ENCODE measurements at places on chromosomes 7 and 10.

DNA sequence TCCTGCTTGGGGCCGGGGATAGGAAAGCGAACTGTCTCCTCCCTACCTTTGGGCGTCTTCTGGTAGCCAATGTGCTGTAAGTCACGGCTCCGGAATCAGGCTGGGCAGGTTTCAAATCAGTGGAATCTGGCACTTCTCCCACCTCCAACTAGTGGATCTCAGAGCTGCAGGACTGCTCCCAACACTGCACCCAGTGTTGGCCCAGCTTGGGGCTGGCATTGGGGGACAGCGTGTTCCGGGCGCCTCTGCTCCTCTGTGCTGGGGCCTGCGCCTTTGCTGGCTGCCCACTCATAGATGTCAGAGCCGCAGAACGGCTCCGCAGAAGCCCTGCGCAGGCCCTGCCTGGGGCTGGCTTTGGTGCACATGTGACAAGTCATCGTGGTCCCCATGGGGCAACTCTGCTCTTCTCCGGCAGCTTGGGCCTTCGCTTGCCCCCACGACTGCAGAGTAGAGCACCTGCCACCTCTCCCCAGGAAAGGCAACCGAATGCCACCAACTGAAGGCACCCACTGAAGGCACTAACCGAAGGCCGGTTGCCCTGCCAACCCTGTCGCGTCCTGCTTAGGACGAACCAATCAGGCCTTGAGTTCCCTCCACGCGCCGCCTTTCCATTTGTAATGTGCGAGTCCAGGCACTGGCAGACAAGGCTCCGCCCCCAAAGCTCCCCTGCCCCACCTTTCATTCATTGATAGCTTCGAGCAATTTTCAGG lies 85.5 kb upstream of the ABI1 start:
- DNase-seq, result no peak

GRCh38 chr10:13308096-13308495 lies 8.2 kb upstream of the PHYH start:
- no peak for DNase-seq

DNA sequence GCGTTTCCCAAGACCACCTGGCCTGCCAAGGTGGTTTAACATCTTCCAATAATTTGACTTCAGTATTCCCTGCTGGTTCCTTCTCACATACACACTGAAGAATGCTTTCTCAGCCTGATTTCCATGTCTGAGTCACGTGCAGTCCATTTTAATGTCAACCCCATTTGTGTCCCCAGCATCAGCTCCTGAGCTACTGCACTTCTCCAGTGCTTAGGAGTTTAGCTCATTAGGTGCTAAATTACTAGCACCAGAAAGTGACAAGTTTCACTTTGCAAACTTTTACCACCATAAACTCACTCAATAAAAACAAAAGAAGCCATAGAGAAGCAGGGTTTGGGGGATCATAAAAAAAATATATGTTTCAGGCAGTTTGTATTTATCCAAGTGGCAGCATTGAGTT lies 279.3 kb upstream of the SORCS1 start:
- DNase-seq, result no peak

- no peak for DNase-seq
Observed at GRCh38 chr10:71840177-71840957, 10.7 kb downstream of the PSAP start.

DNA sequence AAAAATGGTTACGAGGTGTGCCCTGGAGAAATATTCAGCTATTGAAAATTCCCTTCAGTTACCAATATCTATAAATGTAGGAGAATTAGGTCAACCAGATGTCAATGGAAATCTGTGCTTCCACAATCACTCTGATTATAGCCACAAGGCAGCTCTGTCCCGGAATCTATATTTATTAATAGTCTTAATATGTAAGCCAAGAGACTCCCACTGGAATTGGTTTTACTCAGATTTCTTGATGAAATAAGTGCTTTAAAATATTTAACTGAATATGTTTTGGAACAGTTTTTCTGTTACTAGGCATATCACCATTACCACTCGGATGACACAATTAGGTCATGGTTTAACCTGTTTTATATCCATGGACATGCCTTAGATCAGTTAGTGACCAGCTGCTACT lies 169.6 kb downstream of the POM121L12 start:
- no peak for DNase-seq
